ENCODE measurements at places on chromosomes 11 and 22. TPM values are rescaled to one million over a fixed set of nuclear protein-coding genes. Genes with fewer than 3 reads are reported as not detected.
A peak's percentile ranks its signal among the peaks of the same experiment; 100 is the strongest.

Gene SLC7A4
- 0.51 TPM for total RNA-seq

Gene OR51B2
- not detected for total RNA-seq

Gene LIMK2
- total RNA-seq = 11.6 TPM

Gene PRMT3
- 13.3 TPM for total RNA-seq

Gene CNIH2
- total RNA-seq = not detected

Gene MUC6
- not detected for total RNA-seq

Gene PELI3
- total RNA-seq = 8.4 TPM

Gene BEST1
- 1.9 TPM for total RNA-seq

Gene P2RX6
- 2.8 TPM for total RNA-seq

Gene PACS1
- total RNA-seq = 50.7 TPM

Gene CCDC73
- total RNA-seq = not detected

- DNase-seq = no peak
Observed at GRCh38 chr11:105004021-105004420, 18.9 kb downstream of the CASP5 start.

DNA sequence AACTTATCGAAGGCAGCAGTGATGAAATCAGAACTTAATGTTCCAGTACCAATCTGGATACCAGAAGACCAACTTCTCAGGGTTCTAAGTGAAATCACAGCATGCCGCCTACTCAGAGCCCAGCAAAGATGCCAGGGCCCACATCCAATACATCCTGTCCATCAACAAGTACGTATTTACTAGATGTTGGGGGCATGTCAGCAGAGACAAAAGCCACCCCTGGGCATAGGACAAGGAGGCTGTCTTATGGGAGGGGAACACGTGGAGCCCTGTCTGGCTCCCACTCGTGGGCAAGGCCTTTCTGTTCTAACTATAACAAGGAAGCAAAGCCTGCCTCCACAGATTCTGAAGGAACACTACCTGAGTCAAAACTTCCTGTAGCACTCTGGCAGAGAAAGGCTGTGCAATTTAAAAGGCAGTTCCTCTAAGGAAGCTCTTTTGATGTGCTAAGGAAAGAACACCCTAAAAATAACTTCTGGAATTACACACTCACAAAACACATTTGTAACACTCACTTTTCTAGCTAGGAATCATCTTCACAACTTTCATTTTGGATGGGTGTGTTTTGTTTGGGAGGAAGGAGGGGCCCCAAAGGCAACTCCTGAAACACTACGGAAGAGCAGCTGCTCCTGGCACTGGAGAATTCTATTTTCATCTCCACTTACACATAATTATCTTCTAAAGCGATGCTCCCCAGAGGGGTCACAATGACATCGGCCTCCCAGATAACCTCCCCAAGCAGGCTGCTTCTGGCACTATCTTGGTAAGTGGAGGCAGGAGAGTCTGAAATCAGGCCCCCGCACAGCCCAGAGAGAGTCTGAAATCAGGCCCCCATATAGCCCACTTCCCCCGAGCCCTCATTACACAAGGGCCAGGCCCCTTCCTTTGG is 14.2 kb downstream of the SMCO4 start:
- no peak for DNase-seq

GRCh38 chr11:86046116-86046515 is 22.8 kb downstream of the PICALM start:
- DNase-seq = no peak

- no peak for DNase-seq
Observed at GRCh38 chr22:31343235-31344191, 2.6 kb downstream of the PATZ1 start.

- no peak for DNase-seq
Observed at GRCh38 chr11:130588471-130588870, 140.0 kb downstream of the ADAMTS15 start.

DNA sequence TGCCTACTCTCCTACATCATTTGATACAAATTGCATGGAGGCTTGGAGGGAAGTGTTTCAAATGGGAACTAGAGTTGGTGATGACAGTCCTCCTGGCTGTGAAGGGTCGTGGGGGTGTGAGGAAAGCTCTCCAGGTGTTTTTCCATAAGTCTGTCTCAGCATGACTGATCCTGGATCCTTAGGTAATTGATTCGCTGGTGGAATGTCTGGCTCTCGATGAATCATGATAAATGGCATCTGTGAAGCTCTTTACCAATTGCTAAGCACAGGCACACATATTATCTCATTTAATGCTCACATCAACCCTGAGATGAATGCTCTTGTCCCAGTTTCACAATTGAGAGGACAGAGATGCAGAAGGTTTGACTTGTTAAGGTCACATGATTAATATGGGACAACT is 107.5 kb downstream of the PKNOX2 start:
- DNase-seq = no peak

GRCh38 chr11:47308050-47308823 is 38.3 kb downstream of the MADD start:
- DNase-seq = no peak

DNA sequence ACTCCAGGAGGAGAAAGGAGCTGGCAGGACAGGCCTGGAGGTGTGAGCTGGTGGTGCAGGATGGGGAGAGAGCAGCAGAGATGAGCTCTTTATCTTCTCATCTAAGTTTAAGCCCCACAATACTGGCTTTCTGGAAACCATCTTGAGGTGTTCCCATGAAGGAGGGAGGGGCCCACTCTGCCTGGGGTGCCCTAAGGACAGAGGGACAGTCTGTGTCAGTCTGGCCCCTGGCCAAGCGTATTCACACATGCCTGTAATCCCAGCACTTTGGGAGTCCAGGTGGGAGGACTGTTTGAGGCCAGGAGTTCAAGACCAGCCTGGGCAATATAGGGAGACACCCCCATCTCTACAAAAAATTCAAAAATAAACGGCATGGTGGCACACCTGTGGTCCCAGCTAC is 8.9 kb downstream of the SERHL2 start:
- no peak for DNase-seq

DNA sequence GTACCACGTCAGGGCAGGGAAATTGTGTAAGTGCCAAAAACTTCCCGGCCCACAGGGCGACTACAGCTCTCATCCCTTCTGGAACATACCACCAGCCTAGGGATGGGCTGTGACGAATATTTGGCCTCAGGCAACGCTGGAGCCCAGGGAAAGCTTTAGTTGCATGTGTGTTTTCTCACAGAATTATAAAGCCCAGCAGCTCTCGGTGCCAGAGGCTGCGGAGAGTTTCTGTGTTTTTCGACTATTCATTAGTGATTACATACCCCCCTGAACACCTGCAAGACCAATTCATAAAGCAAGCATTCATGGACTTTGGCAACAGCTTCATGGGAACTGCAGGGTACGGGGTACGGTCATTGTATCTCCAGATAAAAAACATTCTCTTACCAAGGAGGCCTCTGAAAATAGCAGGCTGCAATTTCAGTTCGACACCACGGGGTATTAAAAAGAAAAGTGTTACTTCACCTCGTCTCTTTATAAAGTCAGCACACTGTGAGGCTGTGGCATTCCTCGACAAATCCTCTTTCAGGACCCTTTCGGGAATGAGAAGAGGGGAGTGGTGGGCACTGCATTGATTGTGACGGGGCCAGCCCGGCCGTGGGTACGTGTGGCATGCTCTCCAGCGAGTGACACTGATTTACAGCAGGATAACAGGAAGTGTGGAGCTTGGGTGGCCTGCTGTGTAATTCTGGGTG is 243.6 kb upstream of the SORL1-AS1 start:
- DNase-seq = peak; percentile 68

- DNase-seq = no peak
Observed at GRCh38 chr11:14308114-14308896, 50.7 kb downstream of the RRAS2 start.

GRCh38 chr22:39765046-39765445 is 128.5 kb downstream of the ENTHD1 start:
- DNase-seq = no peak

- DNase-seq = no peak
Observed at GRCh38 chr11:45187375-45187774, 40.9 kb downstream of the PRDM11 start.

GRCh38 chr11:78022397-78023396 is at the start of gene KCTD14:
KCTD14 (minus strand) TSS chr11:78023276; CDS start chr11:78023249, 27 bp downstream.
- no peak for DNase-seq

DNA sequence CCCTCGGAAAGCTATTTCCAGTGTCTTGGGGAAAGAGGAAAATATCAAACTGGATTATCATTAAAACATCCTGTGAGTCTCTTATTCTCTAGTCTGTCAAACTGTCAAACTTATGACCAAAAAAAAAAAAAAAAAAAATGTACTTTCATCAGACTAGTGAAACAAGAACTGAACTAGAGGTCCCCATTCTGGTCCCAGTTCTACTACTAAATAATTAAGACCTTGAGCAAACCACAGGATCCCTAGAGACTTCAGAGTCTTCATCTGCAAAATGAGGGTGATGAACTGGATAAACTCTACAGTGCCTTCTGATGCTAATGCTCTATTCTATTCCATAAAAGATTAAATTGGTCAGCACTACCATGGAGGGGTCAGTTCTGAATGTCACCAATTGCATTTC is 105.8 kb downstream of the SERGEF start:
- no peak for DNase-seq

DNA sequence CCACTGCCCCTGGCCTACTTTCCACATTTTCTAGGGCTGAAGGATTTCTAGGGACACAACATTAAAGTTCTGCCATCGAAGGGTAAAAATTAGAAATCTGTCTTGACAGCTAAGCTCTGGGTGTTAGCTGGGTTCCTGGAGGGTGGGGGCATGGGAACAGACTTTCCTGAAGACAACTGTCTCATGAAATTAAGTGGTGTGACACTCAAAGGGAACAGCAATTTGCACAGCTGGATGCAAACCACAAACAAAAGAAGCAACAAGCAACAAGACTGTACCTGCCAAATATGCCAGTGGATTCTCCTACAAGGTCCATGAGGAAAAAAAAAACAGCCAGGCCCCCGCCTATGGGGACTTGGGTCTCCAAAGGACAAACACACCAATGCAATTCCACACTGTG is 32.5 kb downstream of the WT1 start:
- no peak for DNase-seq

DNA sequence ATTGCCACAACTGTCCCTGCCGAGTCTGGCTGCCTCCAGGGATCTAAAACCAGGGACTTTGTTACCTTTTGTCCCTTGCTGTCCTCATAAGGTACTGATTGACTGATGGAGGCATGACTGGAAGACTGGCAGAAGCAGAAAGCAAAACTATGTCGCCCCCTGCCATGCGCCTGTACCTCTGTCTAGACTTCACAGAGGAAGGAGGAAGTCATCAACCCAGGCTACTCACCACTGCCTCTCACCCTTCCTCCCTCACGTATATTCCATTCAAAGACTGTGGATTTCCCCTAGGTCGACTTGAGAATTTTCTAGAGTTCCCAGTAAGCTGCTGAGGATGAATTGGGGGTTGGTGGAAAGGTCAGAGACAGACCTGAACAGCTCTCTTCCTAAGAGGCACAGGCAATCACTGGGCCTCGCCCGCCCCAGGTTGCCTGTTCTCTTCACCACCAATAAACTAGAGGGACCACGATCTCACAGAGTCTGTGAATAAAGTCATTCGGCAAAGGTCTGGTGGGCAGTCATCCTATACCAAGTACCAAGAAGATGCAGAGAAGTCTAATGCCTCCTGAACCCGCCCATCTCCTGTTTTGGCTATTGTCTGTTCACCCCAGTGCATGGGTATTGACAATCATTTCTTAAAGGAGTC is 27.5 kb upstream of the CHST1 start:
- no peak for DNase-seq

DNA sequence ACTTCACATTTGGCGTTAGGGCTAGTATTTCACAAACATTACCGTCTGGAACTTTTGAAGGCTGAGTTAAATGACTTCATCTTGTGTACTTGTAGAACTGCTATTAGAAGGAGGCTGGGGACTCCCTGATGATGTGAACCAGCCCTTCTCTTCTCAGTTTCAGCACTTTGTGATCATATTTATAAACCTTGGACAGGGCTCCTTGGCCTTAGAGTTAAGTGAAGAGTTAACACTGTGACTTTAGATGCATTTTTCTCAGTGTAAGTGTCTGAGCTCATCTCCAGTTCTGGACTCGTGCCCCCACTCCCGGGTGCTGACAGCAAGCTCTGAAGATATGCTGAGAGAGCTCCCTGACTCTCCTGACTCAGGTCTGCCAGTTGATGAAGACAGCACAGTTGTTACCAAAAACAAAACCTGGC is 8.4 kb downstream of the MIAT start:
- no peak for DNase-seq

DNA sequence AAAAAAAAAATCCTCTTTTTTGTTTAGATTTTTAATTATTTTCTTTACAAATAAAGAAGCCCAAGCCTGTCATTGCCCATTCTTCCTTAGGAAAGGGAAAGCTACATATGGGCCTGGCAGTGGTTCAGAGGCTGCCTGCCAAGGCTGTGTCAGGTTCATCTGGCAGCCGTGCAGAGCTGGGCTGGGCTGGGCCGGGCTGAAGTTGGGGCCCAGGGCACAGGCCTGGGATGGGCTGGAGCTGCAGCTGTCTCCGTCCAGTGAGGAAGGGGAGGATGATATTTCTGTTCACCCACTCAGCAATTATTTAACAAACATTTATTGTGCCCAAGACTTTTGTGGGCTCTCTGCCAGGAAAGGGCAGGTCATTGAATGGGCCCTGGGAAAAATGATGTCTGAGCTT is 4.6 kb downstream of the PRR5L start:
- DNase-seq = peak; percentile 80

DNA sequence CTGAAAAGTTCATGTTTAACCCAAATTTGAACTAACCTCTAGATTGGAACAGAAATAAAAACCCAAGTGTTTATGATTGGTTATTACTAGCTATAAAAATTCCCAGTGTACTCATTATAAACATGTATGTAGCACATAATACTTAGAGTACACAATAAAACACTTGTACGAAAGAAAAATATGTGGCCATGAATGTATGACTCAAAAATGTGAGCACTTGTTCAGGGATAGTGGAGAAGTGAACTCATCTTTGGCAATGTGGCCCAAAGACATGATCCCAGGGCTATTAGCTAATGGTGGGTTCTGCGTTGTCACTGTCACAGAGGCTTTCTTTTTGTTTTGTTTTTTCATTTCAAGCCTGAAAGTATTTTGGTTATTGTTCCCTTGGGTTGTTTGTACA is 72.0 kb downstream of the PPFIBP2 start:
- no peak for DNase-seq

DNA sequence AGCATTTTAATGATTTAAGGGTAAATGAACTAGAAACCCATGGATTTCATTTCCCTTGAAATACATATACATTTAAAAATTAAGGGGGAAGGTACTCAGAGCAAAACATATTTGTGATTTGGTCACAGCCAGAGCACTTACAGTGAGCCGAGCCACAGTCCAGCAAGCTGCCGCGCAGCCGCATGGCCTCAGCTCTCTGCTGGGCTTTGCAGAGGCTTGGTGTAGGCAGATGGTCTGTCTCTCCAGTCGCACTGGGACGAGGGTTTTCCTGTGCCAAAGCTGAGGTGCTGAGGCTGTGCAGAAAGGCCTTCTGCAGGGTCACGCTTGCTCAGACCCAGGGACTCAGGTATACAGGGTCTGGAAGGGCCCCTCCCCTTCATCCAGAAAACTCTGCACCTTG is 367.3 kb downstream of the OPCML start:
- no peak for DNase-seq

- no peak for DNase-seq
Observed at GRCh38 chr22:46953968-46954765, 191.7 kb downstream of the TBC1D22A start.

GRCh38 chr11:36008584-36008983 is 64.7 kb downstream of the LDLRAD3 start:
- DNase-seq = no peak

- no peak for DNase-seq
Observed at GRCh38 chr11:24734742-24735237, 237.9 kb downstream of the LUZP2 start.

- no peak for DNase-seq
Observed at GRCh38 chr11:106105986-106106385, 28.5 kb downstream of the AASDHPPT start.
